Uterus (tissue), 4 donors: ENCODE measurements at places on chromosomes 3 and 15. TPM values are rescaled to one million over a fixed set of nuclear protein-coding genes. Genes with fewer than 3 reads are reported as not detected.

- peak overlapping the region; percentile 84 for H3K27ac ChIP-seq
- no peak overlapping the region for H3K4me3 ChIP-seq
- no peak for DNase-seq
- no peaks in the 10 kb centered on the region for H3K36me3 ChIP-seq
Measured at GRCh38 chr3:29758434-29759322, 477.8 kb downstream of the RBMS3 start.

DNA sequence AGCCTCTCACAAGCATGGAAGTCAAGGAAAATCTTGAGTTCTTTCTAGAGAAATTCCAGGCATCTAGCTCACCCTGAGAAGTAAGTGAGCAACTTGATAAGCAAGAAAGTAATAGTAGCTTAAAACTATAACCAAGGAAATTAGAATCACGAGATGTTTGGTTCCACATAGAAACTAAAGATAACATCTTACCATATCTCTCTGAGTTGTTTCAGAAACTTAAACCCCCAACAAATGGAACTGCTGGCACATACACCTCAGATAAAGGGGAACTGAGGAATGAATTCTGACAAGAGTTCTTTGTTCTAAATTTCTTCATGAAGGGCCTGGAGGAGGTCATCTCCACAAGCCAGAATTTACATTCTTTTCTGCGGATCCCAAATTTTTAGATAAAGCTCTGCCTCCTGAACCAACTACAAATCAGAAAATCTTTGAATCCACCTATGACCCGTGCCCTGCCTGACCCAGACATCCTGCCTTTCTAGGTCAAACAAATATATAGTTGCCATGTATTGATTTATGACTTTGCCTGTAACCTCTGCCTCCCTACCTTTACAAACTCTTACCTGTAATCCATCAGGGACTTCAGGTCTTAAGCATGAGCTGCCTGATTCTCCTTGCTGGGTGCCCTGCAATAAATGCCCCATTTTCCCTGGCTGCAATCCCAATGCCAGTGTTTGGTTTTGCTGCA lies 26.4 kb upstream of the ABHD17C start:
- no peak for DNase-seq
- H3K27ac ChIP-seq, result no peak overlapping the region
- H3K4me3 ChIP-seq, result no peak overlapping the region
- no peaks in the 10 kb centered on the region for H3K27me3 ChIP-seq
- no peaks in the 10 kb centered on the region for H3K4me1 ChIP-seq

DNA sequence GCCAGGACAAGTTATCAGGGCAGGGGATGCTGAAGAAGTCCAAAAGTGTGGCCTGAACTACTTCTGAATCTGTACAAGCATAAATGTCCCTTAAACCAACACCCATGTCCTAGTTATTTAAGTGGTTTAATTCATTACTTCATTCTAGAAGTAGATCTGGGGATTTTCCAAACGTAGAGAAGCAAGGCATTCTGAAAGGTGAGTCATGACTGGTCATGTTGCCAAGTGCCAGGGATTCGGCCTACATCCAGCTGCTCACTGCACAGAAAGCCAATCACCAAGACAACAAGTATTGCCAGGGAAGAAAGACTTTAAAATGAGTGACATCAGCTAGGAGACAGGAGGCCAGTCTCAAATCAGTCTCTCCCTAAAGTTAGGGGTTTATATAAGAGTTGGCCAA lies 396.6 kb downstream of the GABRB3 start:
- H3K36me3 ChIP-seq, result no peaks in the 10 kb centered on the region
- no peak overlapping the region for H3K27ac ChIP-seq
- no peaks in the 10 kb centered on the region for H3K4me1 ChIP-seq

DNA sequence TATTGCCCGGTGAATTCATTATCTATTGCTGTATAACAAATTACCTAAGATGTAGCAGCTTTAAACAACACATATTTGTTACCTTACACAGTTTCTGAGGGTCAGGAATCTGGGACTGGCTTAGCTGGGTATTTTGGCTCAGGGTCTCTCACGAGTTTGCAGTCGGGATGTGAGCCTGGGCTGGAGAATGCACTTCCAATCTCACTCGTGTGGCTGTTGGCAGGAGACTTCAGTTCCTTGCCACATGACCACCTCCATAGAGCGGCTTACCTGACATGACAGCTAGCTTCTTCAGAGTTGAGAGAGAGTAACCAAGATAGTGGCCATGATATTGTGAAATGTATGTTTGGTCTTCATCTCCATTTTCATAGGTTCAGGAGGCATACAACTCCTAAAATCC lies 18.4 kb upstream of the MITF start:
- no peak overlapping the region for H3K4me3 ChIP-seq
- no peaks in the 10 kb centered on the region for H3K4me1 ChIP-seq
- H3K27ac ChIP-seq, result no peak overlapping the region

- no peak for DNase-seq
- peak overlapping the region; percentile 83 for H3K27ac ChIP-seq
- peaks cover 4% of the 10 kb centered on the region for H3K4me1 ChIP-seq
- H3K36me3 ChIP-seq, result no peaks in the 10 kb centered on the region
- H3K27me3 ChIP-seq, result no peaks in the 10 kb centered on the region
Measured at GRCh38 chr15:89912145-89912673, 543 bp downstream of the ARPIN start.

DNA sequence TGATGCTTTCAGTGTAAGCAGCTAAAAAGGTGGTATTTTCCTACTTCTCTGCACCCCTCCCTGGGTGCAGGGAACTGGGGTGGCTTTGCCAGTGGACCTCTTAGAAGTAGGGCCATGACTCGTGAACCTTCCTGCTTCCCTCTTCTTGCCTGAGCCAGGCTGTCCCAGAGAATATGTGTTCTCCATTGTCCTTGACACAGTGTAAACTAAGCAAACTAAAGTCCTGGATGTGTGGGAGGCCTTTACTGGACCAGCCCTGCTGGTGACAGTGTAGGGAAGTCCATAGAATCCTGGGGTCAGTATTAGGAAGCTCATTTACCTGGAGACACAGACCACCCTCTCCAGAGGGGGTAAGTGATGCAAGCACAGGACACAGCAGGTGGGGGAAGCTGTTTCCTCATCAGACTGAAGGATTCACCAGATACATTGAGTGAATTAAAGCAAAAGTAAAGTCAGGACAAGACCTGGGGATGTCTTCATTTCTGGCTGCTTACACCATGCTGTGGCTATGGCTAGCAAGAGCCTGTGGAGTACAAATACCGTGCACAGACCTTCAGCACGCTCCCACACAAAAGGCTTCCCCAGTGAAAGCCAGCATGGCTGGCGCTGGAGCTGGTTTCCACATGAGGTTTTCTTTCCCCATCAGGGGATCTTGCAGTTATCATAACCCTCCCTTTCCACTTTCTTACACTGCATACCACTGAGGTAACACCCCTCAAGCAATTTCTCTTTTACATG lies 64.8 kb upstream of the LPP start:
- H3K4me3 ChIP-seq, result no peak overlapping the region
- no peaks in the 10 kb centered on the region for H3K4me1 ChIP-seq
- H3K36me3 ChIP-seq, result no peaks in the 10 kb centered on the region

DNA sequence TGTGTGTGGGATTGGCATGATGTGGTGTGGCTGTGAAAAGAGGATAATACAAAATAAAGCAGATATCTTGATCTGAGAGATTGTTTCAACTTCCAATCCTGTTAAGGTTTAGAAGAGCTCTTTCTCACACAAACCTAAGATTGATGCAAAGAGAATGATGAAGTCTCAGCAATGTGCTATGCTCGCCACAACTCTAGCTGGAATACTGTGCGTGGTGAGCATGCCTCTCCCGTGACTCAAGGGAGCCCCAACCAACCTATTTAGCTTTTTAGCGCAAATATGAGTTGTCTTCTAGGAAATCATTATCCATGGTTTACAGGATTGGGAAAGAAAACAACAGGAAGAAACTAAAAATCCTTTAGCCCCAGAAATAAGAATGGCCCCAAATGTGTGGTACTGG lies 28.5 kb downstream of the BTLA start:
- DNase-seq, result no peak
- H3K4me1 ChIP-seq, result no peaks in the 10 kb centered on the region
- no peaks in the 10 kb centered on the region for H3K27me3 ChIP-seq
- no peaks in the 10 kb centered on the region for H3K36me3 ChIP-seq
- H3K27ac ChIP-seq, result no peak overlapping the region

GRCh38 chr3:100899440-100900091 lies 93.7 kb downstream of the ABI3BP start:
- H3K27me3 ChIP-seq, result no peaks in the 10 kb centered on the region
- no peak overlapping the region for H3K27ac ChIP-seq
- no peak for DNase-seq
- no peaks in the 10 kb centered on the region for H3K4me1 ChIP-seq

DNA sequence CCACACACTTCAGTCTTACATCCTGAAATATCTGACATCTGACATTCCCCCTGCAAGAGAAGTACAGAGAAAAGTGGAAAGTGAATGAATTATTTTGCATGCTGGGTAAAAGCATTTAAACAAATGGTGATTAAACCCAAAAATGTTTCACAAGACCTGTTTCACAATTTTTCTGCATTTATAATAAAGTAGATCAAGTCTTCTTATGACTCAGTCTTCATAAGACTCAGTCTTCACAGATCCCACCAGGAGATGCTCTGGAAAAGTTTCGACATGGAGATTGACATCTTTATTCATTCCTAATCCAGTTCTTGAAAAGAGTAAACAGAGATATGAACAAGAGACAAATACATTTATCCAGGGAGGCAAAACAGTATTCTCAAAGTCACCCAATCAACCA lies 13.2 kb upstream of the EDC3 start:
- no peaks in the 10 kb centered on the region for H3K36me3 ChIP-seq
- H3K27me3 ChIP-seq, result no peaks in the 10 kb centered on the region
- DNase-seq, result no peak
- H3K27ac ChIP-seq, result no peak overlapping the region
- no peaks in the 10 kb centered on the region for H3K4me1 ChIP-seq

GRCh38 chr3:182704926-182705325 lies 88.4 kb upstream of the ATP11B start:
- H3K4me1 ChIP-seq, result no peaks in the 10 kb centered on the region
- no peak for DNase-seq
- no peaks in the 10 kb centered on the region for H3K36me3 ChIP-seq
- no peaks in the 10 kb centered on the region for H3K27me3 ChIP-seq

- no peaks in the 10 kb centered on the region for H3K36me3 ChIP-seq
- peaks cover 17% of the 10 kb centered on the region for H3K4me1 ChIP-seq
- H3K4me3 ChIP-seq, result no peak overlapping the region
- H3K27me3 ChIP-seq, result no peaks in the 10 kb centered on the region
Measured at GRCh38 chr3:8552223-8552762, 50.7 kb downstream of the LMCD1 start.

GRCh38 chr3:170840291-170840859 lies 29.6 kb downstream of the RPL22L1 start:
- no peak for DNase-seq
- no peak overlapping the region for H3K27ac ChIP-seq
- H3K36me3 ChIP-seq, result no peaks in the 10 kb centered on the region
- no peaks in the 10 kb centered on the region for H3K27me3 ChIP-seq
- H3K4me3 ChIP-seq, result no peak overlapping the region
- H3K4me1 ChIP-seq, result no peaks in the 10 kb centered on the region

DNA sequence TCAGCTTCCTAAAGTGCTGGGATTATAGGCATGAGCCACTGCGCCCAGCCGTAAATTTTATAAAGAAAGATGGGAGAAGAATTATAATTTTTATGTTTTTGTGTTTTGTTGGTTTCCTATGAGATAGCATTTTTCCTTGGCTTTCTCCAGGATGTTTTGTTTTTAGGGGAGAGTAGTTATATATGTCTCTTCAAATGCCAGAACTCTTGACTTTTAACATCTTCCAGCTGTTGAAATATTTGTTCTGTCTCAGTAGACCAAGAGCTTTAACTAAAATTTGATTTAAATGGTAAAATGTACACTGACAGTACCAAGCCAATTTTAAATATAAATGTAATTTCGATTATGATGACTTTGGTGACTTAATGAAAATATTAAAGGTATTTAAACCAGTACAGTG lies 96.8 kb downstream of the DHX36 start:
- H3K4me1 ChIP-seq, result no peaks in the 10 kb centered on the region
- no peak overlapping the region for H3K27ac ChIP-seq
- no peak overlapping the region for H3K4me3 ChIP-seq
- no peaks in the 10 kb centered on the region for H3K27me3 ChIP-seq
- no peaks in the 10 kb centered on the region for H3K36me3 ChIP-seq

- no peak for DNase-seq
- H3K27ac ChIP-seq, result no peak overlapping the region
- no peak overlapping the region for H3K4me3 ChIP-seq
- H3K36me3 ChIP-seq, result no peaks in the 10 kb centered on the region
- no peaks in the 10 kb centered on the region for H3K4me1 ChIP-seq
- no peaks in the 10 kb centered on the region for H3K27me3 ChIP-seq
Measured at GRCh38 chr15:81072551-81072950, 61.5 kb upstream of the CFAP161 start.

GRCh38 chr3:146161663-146162002 lies 649 bp upstream of the PLOD2 start:
- H3K27ac ChIP-seq, result peak overlapping the region; percentile 97
- H3K4me1 ChIP-seq, result no peaks in the 10 kb centered on the region
- peak; percentile 65 for DNase-seq
- no peaks in the 10 kb centered on the region for H3K27me3 ChIP-seq
- no peaks in the 10 kb centered on the region for H3K36me3 ChIP-seq

DNA sequence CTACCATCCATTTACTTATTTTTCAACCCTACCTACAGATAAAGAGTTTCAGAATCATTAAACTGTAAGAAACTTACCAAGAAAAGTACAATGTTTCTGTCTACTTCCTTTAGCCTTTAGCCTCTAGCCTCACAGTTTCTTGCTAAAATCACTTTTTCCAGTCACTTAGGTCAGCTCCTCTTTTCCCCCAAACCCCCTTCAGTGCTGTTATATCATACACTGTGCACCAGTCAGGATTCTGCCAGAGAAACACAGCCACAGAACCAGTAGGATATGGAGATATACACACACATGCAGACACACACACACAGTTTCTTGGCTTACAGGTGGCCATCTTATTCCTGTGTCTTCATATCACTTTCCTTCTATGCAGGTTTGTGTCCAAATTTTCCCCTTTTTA lies 139.9 kb upstream of the LIPC start:
- DNase-seq, result no peak
- H3K4me3 ChIP-seq, result no peak overlapping the region
- no peaks in the 10 kb centered on the region for H3K4me1 ChIP-seq

GRCh38 chr3:197994736-197995135 lies 34.7 kb downstream of the LMLN start:
- no peak overlapping the region for H3K27ac ChIP-seq
- H3K36me3 ChIP-seq, result no peaks in the 10 kb centered on the region
- DNase-seq, result no peak
- no peaks in the 10 kb centered on the region for H3K27me3 ChIP-seq
- H3K4me3 ChIP-seq, result no peak overlapping the region

Gene CGNL1
- 23.5 TPM for total RNA-seq

Gene PLSCR5
- total RNA-seq, result not detected

Gene THSD4
- 31.6 TPM for total RNA-seq

Gene SERPINI1
- total RNA-seq, result 35.0 TPM

Gene POTEB3
- not detected for total RNA-seq

Gene PIERCE2
- not detected for total RNA-seq

Gene KNG1
- not detected for total RNA-seq

Gene CXCR6
- 0.48 TPM for total RNA-seq
